ENCODE measurements at places on chromosomes 5 and 9.

- no peak for DNase-seq
Measured at GRCh38 chr5:28914297-28914696, 1875.9 kb upstream of the CDH9 start.

GRCh38 chr9:129886226-129887174 lies 51.2 kb downstream of the USP20 start:
- DNase-seq = peak; percentile 33

DNA sequence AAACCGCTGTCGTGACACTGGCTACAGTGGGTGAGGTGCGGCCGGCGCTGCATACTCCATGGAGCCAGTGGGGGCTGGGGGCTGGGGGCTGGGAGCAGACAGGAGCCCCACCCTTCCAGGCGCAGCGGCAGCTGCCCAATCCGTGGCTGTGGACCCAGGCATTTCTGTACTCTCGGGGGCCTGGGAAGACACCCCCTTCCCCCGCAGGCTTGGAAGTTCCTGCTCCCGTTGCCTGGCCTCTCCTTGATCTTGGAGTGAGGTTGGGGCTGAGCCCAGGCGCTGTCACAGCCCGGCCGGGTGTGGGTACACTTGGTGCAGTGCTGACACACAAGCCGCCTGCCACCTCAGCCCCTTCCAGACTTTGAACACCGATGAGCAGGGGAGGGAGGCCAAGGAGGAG lies 27.7 kb upstream of the GGTA1 start:
- no peak for DNase-seq

GRCh38 chr9:7095058-7095457 lies 337.3 kb downstream of the KDM4C start:
- no peak for DNase-seq

GRCh38 chr5:90015584-90016018 lies 394.0 kb downstream of the CETN3 start:
- no peak for DNase-seq

DNA sequence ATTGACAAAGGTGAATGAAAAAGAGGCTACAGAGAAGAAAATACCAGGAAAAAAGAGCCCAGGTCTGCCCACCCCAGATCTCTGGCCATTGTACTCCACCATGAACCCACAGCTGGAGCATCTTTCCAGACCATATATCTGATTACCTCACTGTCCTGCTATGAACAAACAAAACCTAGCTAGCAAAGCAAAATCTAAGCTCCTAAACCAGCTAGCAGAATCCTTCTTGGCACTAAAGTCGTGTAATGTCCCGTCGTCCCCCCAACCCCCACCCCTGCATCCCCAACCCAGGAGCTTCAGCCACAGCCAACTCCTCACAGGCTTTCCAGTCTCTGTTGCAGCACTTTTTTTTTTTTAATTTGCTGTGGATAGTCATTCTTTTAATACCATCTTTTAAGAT lies 2.5 kb downstream of the C1QTNF3 start:
- DNase-seq = no peak

- no peak for DNase-seq
Measured at GRCh38 chr5:95113489-95113888, 171.4 kb downstream of the MCTP1 start.

DNA sequence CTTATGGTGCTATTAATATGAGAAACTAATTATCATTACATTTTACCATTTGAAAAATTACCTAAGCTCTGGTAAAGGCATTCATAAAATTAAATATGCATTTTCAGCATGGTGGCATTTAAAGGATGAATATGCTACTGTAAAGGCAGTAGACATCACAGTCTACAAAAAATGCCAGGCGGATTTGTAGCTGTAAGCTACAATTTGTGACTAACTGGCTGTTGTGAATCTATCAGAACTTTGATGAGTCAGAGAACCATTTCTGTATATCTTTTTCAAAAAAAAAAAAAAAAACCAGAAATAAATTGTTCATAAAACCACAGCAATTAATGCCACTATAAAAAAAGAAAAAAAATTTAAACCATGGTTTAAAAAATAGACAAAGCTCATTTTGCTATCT lies 186.3 kb downstream of the NFIB start:
- no peak for DNase-seq

- DNase-seq = no peak
Measured at GRCh38 chr9:69168709-69169217, 5.3 kb upstream of the TJP2 start.

- DNase-seq = no peak
Measured at GRCh38 chr9:130918826-130919558, 20.1 kb downstream of the FIBCD1 start.

- DNase-seq = no peak
Measured at GRCh38 chr9:77802515-77803293, 154.6 kb upstream of the GNA14 start.

DNA sequence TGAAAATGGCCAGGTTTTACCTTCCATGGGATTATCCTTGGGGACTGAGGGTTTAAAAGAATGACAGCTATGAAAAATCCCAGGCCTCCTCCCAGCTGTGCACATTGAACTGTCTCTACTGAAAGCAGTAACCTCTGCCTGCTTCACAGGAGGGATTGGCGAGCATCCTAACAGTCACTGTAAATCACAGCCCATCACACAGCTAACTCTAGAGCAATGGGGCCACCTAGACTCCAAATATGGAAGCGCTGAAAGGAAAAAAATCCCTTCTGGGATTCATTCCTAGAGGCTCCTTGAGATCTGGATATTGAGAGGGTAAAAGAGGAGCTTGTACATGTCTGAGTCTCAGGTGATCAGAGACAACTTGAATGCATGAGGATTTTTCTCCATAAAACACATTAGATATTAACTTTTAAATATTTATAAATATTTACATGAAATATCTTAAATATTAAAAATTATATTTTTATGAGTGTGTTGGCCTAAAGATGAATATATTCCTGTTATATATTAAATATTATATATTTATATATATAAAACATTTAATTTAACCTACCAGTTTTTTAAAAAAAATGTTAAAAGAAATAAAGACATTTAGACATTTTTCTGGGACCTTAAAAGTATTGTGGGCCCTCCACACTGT lies 133.8 kb upstream of the SLC24A2 start:
- no peak for DNase-seq
